ENCODE measurements at places on chromosomes 1 and 21.
A peak's percentile ranks its signal among the peaks of the same experiment; 100 is the strongest.

GRCh38 chr1:35448344-35448801 lies 108.8 kb downstream of the KIAA0319L start:
- DNase-seq, result no peak

GRCh38 chr1:161725908-161726472 lies 4.6 kb downstream of the FCRLB start:
- peak; percentile 32 for DNase-seq

DNA sequence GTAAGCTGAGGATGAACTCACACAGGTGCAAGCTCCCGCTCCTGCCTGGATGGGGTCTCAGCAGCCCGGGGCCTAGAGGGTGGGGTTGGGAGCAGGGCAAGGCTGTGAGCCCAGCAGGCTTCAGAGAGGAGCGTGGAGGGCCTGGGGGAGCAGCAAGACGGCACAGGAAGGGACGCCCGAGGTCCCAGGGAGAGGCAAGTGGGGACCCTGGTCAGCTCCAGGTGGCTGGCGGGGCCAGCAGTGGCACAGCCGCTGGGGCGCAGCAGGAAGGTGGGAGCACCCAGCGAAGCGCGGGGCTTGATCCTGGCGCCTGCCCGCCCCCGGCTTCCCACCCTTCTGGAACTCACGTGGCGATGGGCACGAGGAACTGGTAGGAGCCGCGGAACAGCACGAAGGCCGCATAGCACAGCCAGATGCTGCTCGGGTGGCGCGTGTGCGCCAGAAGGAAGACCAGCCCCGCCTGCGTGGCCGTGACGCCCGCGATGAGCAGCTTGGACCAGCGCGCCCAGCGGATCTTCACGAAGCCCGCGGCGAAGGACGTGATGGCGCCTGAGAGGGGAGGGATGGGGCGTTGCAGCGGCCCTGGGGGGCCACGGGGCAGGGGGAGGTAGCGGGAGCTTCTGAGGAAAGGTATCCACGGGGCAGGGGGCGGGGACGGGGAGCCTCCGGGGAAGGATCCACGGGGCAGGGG lies 11.7 kb downstream of the SLC19A1 start:
- no peak for DNase-seq

- no peak for DNase-seq
Observed at GRCh38 chr1:160607011-160607671, 27.8 kb upstream of the CD84 start.

GRCh38 chr1:36093226-36093625 lies 4.5 kb downstream of the ADPRS start:
- DNase-seq, result no peak

DNA sequence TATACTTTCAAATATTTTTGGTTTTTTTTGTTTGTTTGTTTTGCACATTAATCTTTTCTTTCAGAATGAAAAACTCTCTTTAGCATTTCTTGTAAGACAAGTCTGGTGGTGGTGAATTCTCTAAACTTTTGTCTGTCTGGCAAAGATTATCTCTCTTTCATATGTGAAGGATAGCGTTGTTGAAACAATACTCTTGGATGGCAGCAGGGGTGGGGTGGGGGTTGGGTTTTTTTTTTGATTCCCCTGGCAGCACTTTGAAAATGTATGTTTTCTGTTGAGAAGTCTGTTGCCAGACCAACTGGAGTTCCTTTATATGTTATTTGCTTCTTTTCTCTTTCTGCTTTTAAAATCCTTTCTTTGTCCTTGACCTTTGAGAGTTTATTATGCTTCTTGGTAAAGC lies 160.2 kb downstream of the VAV3 start:
- DNase-seq, result no peak

DNA sequence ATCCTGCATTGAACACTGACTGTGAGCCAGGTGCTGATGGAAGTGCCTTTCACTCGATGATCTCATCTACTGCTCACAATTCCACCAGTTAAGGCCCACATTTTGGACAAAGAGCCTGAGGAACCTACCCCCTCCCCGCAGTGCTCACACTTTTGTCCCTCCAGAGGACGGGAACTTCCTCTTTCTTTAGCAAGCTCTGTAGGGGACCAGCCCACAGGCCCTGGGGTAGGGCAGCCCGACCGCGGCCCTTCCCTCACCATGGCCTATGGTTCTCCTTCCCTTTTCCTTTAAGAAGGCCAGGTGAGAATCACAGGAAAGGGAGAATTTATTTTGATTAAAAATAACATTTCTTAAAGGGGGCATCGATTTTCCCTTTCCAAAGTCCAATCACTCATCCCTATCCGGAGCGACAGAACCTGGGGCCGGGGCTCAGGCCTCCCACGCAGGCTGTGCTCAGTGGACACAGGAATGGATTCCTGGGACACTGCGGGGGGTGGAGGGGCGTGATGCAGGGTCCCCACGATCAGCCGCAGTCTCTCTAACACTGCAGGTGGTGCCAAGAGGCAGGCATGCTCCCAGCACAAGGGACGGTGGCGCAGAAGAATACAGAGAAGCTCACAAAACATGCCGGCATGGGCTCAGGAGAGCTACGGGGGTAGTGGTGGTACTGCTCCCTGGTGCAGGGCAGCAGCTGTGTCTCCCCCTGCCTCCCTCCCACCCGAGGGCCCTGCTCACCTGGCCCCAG lies 8.9 kb upstream of the KCNE1 start:
- DNase-seq, result no peak

GRCh38 chr1:89524369-89525168 lies at the start of gene LRRC8B:
Gene LRRC8B, plus strand, starts transcription at chr1:89524829. Its CDS starts 57,822 bp downstream, at chr1:89582651.
- peak; percentile 74 for DNase-seq

DNA sequence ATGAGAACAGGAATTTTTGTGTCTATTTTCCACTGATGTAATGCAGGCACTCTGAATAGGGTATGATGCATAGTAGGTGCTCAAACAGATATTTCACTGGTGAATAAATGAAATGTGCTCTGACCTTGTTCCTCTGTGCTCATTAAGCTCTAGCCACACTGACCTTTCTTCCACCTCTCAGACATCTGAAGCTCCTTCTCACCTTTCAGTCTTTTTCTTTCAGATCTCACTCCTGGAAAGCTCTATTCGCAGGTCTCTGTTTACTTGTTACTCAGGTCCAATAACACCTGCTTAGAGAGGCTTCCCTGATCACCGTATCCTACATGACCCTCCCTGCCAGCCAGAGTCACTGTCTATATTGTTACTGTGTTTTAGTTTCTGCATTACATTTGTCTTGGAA lies 59.2 kb upstream of the IVNS1ABP start:
- DNase-seq, result no peak

GRCh38 chr1:88272216-88272615 lies 411.9 kb upstream of the PKN2 start:
- no peak for DNase-seq

- no peak for DNase-seq
Observed at GRCh38 chr1:109239409-109240068, 9.8 kb upstream of the CELSR2 start.
